Activated T-helper 1 cell treated with anti-CD3 and anti-CD28 coated beads, Interleukin-12 subunit alpha, Interleukin-12 subunit beta, Interleukin-2, Interleukin-4 antibody, amounts not matched to agents 30 ng/mL and 10 ng/mL and 1 ng/mL, durations not matched to agents 14 hours and 24 hours and 36 hours (primary cell): ENCODE measurements at places on chromosomes 12 and 14. TPM values are rescaled to one million over a fixed set of nuclear protein-coding genes. Genes with fewer than 3 reads are reported as not detected.

GRCh38 chr14:26191123-26191522 lies 406.7 kb downstream of the NOVA1 start:
- DNase-seq = no peak

The SLC38A2 gene
- total RNA-seq = 157 and 161 TPM in 2 replicates

DNA sequence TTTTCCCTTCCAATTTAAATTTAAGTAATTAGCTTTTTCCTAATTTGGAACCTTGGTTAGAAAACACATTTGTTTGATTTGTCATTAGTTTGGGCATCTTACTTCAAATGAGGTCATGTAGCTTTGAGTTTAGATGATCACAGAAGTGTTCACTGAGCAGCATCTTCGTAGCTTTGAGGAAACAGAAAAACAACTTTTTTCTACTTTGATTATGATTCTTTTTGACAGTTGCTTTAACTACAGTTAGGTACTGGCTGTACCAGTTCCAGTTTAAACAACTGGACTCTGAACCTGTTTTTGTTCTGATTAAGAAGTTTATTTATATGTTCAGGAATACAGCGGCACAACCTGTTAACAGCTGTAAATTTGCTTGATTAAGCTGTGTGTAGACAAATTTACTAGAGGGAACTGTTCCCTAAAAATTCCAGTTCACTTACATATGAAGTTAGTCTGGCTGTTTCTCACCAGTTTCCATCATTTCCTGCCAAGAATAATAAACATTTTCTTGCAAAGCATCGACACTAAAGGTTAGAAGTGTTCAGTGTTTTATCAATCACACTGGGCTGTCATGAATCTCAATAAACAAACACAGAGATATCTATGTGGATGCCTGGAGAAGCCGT lies 191.9 kb downstream of the RAD51B start:
- no peak for DNase-seq

- no peak for DNase-seq
Measured at GRCh38 chr12:94988471-94988870, 15.0 kb downstream of the NDUFA12 start.

The SLC6A12 gene
- total RNA-seq = not detected in 2 replicates

DNA sequence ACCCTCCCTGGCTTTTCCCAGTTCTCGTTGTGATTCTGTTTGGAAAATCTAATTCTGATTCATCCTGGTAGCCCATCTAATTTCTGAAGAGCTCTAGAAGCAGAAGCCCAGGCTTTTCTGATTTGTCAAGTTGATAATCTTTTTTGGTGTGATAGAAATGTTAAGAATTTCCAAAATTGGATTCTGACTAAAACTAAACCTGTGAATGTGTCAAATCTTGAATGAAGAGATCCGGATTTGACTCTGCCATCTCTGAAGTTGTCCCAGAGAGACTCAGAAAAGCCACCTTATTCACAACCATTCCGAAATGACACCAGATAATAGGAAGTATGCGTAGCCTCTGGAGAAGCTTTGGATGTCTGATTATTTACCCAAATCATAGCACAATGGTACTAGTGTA lies 12.8 kb upstream of the CISTR start:
- DNase-seq = no peak

GRCh38 chr12:115813256-115813655 lies 464.2 kb downstream of the MED13L start:
- DNase-seq = no peak

- DNase-seq = no peak
Measured at GRCh38 chr12:124126950-124127655, 154.1 kb downstream of the ZNF664 start.

DNA sequence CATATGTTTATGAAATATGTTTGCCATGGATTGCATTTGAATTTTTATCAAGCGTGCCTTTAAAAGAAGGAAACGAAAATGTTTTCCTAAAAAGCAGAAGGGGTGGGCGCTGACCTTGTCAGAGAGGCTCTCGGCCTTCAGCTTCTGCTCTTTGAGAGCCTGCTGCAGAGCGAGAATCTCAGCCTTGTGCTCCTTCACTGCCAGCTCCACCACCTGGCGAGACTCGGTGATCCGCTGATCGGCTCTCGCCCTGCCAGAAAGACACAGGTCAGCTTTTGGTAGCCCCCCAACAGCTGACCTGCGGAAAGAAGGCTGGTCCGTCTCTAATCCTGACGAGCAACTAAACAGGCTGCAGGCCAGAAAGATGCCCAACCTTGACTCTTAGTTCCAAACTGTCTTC lies 62.4 kb downstream of the PRKAB1 start:
- DNase-seq = no peak

DNA sequence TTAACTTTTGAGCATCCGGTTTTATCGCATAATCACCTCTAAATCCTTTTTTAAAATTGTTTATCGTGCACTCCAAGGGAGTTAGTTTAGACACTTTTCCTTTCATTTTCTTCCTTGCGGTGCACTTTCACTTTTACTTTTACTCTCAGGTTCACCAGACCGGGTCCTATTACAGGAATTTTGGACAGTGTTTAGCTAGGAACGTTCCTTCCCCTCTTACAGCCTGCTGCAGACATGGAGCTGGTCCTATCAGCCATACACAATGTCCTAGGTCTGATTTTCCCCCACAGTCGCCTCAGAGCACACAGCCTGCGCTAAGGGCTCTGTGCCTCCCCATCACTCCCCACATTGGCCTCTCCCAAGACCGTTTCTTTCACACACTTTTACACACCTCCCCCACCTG lies 103.9 kb downstream of the ALG10 start:
- DNase-seq = no peak

DNA sequence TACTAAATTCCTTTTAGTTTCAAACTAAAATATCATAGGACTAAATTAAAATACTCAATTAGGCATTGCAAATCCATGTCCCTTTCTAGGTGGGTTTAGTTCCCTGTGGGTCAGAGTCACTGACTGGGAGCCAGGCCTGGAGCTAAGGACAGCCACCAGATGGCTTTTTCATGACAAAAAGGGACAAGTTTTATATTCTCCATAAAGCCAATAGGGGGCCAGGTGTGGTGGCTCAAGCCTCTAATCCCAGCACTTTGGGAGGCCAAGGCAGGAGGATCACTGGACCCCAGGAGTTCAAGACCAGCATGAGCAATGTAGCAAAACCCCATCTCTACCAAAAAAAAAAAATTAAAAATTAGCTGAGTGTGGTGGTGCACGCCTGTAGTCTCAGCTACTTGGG lies 35.4 kb upstream of the EIF5 start:
- DNase-seq = no peak

GRCh38 chr14:61877768-61878167 lies 115.5 kb downstream of the SNAPC1 start:
- DNase-seq = no peak

The PLEKHH1 gene
- 0.96 and 2.4 TPM in 2 replicates for total RNA-seq

The TBK1 gene
- total RNA-seq = 33.6 and 42.4 TPM in 2 replicates

GRCh38 chr12:28958553-28959195 lies 190.4 kb upstream of the FAR2 start:
- DNase-seq = no peak

The NFATC4 gene
- not detected in 2 replicates for total RNA-seq

DNA sequence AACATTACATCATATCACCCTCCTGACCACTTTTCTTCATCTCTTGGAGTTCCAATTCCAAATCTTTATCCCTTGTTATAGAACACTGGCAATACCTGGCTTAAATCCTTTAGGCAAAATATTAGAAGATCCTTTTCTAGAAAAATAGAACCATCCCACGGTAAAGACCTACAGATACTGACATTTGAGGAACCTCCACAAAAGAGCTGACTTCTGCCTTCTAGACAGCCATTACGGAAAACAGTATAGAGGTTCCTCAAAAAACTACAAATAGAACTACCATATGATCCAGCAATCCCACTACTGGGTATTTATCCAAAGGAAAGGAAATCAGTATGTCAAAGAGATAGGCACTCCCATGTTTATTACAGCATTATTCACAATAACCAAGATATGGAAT lies 241.7 kb upstream of the AMIGO2 start:
- no peak for DNase-seq

DNA sequence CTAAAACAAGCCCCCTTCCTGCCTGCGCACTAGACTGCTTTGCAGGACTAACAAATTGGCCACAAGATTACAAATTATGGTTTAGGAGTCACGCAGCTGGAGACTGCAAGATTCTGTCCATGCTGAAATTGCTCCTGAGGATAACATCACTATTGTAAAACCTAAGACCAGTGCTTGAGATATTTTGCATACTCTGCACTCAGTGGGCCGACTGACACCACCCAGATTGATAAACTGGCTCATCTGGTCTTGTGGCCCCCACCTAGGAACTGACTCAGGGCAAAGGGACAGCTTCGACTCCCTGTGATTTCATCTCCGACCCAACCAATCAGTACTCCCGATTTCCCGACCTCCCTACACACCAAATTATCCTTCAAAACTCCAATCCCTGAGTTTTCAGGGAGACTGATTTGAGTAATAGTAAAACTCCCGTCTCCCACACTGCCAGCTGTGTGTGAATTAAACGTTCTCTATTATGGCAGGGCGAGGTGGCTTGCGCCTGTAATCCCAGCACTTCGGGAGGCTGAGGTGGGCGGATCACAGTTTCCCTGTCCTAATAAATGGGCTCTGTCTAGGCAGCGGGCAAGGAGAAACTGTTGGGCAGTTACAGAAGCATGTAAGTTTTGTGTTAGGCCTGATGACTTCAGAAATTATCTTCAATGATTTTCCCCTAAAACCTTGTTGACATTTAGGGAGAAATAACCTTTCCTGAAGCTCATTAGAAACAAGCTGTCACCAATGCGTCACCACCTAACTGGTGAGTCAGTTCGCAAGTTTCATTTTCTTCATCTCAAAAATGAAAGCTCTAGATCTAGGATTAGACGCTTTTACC lies 5.3 kb upstream of the UBC start:
- DNase-seq = peak; percentile 46

- DNase-seq = no peak
Measured at GRCh38 chr12:131136539-131136872, 182.8 kb downstream of the ADGRD1 start.

DNA sequence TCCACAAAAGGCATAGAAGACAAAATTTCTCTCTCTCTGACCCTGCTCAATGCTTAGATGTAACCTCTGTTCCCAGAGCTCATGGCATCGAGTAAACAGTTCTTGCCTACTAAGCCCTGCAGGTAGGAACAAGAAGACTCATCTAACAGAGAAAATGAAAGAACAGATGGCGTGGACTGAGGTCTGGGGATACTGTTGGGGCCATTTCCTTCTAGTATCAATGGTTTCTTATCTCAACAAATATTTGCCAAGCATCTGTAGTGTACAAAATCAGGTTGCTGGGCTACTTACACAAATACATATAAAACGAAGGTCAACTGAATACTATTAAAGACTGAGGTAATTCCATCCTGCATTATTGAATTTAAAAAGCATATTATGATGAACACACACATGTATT lies 93.3 kb downstream of the RIMBP2 start:
- no peak for DNase-seq

- no peak for DNase-seq
Measured at GRCh38 chr14:33471776-33472175, 479.1 kb downstream of the EGLN3 start.
